Heart left ventricle (tissue), 16 donors: ENCODE measurements at places on chromosomes 4 and X. TPM values are rescaled to one million over a fixed set of nuclear protein-coding genes. Genes with fewer than 3 reads are reported as not detected.

GRCh38 chr4:186227221-186227620, at the start of gene KLKB1:
Gene KLKB1, plus strand, starts transcription at chr4:186227507. Its CDS starts 689 bp downstream, at chr4:186228196.
- no peak for DNase-seq

- no peak for DNase-seq
Observed at GRCh38 chrX:76454456-76454927, 27.0 kb downstream of the MAGEE1 start.

DNA sequence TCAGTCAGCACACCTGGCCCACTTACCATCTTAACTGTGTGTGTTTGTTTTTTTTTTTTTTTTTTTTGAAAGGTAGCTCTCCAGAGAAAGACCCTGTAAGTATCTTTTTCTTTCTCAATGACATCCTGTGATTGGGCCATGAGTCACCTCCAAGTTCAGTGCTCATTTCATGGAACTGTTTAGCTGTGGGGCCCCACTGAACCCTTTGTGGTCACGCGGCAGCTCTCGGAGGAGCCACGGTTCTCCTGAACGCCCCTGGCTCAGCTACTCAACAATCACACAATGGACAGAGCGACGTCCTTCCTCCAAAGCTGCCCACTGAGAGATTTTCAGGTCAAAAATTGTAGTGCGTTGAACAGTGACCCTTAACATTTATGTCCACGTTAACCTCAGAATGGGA, 14.2 kb upstream of the IL3RA start:
- no peak for DNase-seq

Gene BMP3
- total RNA-seq: not detected

Gene ZNF518B
- 39.8 TPM for total RNA-seq

Gene FDCSP
- total RNA-seq: not detected

GRCh38 chrX:154482786-154483185, 3.6 kb downstream of the UBL4A start:
- DNase-seq: no peak

Gene ANXA3
- 28.7 TPM for total RNA-seq

- DNase-seq: no peak
Observed at GRCh38 chrX:44975666-44976263, 102.8 kb downstream of the KDM6A start.

GRCh38 chrX:155035688-155036087, 9.0 kb downstream of the FUNDC2 start:
- DNase-seq: no peak

Gene EGF
- total RNA-seq: 10.2 TPM

Gene GLOD5
- total RNA-seq: not detected

DNA sequence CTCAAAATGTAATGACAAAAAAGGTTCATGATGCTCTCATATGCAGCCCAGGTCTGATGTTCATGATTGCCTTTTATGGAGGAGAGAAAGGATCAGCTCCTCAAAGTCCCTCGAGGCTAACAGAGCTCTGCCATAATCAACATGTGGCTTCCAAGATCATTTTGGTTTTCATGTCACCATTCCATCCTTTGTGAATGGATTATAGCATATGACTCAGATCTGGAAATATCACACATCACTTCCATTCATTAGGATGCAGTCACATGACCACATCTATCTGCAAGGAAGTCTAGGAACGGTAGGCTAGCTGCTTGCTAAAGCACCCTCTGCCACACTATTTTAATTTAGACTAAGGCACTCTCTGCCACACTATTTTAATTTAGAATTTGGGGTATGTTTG, 77.6 kb downstream of the COX18 start:
- DNase-seq: no peak

- DNase-seq: no peak
Observed at GRCh38 chr4:55087009-55087912, 38.1 kb downstream of the KDR start.

Gene CT83
- not detected for total RNA-seq

GRCh38 chr4:89539797-89540711, 232.5 kb upstream of the GPRIN3 start:
- no peak for DNase-seq

DNA sequence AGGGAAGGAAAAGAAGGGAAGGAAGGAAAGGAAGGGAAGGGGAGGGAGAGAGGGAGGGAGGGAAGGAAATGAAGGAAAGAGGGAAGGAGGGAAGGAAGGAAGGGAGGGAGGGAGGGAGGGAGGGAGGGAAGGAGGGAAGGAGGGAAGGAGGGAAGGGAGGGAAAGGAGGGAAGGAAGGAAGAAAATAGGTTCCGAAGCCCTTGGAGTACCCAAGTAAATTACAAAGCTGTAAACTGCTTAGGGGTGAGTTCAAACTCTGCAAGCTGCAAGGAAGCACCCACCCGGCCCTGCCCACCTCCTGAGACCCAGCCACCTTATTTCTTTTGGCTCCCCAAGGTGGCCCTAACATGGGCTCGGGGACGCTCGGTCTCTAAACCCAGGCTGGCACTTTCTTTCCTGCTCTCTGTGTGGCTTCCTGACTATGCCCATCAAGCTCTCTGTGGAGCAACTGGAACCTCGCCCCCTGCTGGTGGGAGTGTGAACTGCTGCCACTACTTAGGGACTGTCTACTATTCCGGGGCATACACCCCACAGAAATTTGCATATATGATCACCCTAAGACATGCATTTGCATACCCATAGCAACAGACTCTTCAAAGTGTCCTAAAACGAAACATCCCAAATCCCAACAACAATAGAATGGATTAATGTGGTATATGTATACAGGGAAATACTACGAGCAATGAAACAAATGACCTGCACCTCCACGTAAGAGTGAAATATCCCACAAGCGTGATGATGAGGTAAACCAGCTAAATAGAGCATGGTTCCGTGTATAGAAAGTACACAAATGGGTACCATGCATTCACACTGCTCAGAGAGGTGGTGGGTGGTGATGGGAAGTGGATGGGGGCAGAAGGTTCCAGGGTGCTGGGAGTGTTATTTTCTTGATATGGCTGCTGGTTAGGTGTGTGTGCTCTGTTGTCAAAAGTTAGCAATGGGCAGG, 151.7 kb upstream of the TBL1X start:
- DNase-seq: peak; percentile 64

DNA sequence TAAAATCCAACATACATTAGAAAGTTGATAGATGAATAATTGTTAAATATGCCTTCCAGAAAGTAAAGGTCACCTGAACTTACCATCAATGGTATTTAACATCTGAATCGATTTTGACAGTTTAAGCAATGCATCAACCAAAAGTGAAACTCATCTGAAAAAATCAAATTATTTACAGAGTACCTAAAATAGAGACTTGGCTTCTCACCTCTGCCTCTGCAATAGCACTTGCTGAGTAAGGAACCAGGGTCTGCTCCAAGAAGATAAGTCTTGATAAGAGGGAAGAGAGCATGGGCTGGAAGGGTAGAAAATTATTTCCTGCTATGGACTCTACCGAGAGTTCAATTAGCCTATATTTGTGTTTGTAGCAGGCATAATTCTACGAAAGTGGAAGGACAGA, 868.3 kb downstream of the STIM2 start:
- no peak for DNase-seq

DNA sequence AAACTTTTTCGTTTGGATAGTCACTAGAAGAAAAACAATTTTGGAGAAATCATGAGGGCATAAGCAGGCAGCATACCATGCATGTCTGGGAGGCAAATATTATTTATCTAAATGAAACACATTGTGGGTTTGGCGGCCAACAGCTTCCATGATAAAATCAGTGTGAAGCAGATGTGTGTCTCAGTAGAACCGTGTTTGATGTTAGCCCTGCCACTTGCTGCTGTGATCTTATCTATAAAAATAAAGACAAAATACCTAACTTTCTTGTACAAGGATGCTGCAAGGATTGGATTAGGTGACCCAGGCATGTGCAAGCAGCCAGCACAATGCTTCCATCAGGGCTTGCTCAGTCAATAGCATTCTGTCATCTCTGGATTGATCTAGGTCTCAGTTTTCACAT, 341.4 kb downstream of the PACRGL start:
- no peak for DNase-seq
